NCI-H1694 treated with DMSO at 0.1 percent for 48 hours (cell line): ENCODE measurements at places on chromosomes 4 and X.
A peak's percentile ranks its signal among the peaks of the same experiment; 100 is the strongest.

DNA sequence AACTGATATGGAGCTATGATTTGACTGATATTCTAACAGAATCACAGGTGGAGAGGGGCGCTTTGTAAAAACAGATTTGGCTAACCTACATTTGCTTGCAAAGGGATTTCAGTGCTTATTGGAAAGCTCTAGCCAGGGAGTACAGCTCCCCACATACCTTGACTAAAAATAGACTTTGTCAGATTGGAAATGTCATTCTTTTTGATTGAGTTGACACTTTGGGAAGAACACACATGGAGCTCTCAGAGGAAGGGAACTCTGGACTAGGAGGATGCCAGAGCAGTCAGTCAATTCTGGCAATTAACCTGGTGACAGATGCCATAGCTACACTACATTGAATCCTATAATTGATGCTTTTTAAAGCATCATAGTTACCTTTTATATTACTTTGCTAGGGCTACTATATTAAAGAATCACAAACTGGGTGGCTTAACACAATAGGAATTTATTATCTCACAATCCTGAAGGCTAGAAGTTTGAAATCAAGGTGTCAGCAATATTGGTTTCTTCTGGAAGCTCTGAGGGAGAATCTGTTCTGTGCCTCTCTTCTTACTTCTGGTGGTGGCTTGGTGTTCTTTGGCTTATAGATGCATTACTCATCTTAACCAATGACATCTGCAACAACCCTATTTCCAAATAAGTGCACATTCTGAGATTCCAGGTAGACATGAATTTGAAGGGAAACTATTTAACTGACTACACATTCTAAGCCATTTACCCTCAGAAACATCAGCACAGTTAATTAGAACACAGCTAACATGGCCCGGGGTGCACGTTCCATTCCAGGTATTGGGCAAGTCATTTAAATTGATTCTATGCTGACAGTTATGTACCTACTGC, 8.4 kb upstream of the HERC3 start:
- DNase-seq = peak; percentile 85

GRCh38 chrX:69396916-69397315, 107.2 kb upstream of the NALF2 start:
- DNase-seq = no peak

DNA sequence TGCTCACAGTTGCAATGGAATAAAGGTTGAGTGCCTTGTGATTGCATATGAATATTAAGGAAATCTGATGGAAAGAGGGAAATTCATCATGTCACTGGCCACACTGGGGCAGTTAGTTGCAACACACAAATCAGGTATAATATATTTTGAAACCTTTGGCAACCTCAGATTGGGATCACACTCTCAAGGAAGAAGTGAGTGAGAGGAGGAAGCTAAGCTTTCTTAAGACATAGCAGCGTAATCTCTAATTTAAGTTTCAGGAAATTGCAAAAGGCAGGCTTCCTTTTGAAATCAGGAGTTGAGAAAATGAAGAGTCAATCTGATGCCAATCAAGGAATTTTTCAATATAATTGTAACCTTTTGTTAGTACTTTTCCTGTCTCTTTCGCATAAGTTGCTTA, 12.3 kb upstream of the CLTRN start:
- DNase-seq = no peak

DNA sequence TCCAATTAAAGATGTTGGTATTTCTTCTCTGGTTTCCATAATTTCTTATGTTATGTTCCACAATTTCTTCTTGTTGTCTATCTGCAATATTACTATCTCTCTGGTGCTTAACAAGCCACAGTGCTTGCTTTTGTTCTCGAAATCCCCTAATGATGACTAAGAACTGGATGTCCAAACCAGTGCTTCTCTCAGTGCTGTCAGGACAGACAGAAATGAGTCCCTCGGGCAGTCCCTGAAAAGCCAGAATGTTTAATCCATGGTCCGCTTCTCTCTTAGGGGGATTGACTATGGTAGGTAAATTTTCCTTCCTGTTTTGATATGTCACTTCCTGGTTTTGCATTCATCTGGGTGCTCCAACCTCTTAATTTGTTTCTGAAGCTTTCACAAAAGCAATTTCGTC, 321.6 kb upstream of the PCDH10 start:
- no peak for DNase-seq

DNA sequence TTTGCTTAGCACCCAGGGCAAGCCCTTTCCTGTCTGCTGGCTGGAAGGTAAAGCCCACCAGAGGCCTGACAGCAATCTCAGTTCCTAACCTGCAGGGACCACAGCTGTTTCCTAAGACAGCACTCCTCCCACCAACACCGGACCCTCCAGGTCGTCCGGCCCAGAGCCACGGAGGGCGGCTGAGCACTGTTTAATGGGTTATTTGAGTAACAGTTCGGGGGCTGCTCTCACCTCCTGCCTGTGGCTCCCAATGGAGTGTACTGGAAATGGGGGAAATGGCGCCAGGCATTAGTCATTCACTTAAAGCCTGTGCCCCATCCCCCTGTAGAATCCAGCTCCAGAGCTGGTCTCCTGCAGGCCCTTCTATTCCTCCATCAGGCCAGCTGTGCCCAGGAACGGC, 81.6 kb upstream of the ADRA2C start:
- DNase-seq = no peak

DNA sequence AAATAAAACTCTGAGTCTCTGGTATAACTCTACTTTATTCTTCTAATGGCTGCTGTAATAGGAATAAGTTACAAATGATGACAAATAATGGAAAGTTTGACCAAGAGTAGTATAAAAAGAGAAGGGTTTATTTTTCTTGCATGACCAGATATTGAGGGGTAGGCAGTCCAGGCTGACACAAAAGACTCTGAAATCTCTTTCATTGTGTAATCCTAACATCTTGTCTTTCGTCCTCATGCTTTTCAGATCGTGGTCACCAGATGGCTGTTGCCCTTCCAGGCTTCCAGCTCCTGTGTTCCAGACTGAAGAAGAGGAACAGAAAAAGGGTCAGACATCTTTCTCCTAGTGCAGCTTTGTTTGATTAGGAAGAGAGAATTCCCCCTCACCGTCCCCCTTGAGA, 176.9 kb upstream of the GK2 start:
- no peak for DNase-seq

- no peak for DNase-seq
Measured at GRCh38 chrX:116277351-116278225, 107.0 kb downstream of the AGTR2 start.

GRCh38 chr4:122781486-122781885, 45.1 kb upstream of the FGF2 start:
- no peak for DNase-seq

GRCh38 chr4:182143822-182144625, 99.2 kb upstream of the TENM3 start:
- DNase-seq = no peak

- no peak for DNase-seq
Measured at GRCh38 chrX:15310117-15310516, 5.3 kb downstream of the ASB11 start.

- DNase-seq = no peak
Measured at GRCh38 chr4:86972997-86973396, 38.2 kb downstream of the AFF1 start.

DNA sequence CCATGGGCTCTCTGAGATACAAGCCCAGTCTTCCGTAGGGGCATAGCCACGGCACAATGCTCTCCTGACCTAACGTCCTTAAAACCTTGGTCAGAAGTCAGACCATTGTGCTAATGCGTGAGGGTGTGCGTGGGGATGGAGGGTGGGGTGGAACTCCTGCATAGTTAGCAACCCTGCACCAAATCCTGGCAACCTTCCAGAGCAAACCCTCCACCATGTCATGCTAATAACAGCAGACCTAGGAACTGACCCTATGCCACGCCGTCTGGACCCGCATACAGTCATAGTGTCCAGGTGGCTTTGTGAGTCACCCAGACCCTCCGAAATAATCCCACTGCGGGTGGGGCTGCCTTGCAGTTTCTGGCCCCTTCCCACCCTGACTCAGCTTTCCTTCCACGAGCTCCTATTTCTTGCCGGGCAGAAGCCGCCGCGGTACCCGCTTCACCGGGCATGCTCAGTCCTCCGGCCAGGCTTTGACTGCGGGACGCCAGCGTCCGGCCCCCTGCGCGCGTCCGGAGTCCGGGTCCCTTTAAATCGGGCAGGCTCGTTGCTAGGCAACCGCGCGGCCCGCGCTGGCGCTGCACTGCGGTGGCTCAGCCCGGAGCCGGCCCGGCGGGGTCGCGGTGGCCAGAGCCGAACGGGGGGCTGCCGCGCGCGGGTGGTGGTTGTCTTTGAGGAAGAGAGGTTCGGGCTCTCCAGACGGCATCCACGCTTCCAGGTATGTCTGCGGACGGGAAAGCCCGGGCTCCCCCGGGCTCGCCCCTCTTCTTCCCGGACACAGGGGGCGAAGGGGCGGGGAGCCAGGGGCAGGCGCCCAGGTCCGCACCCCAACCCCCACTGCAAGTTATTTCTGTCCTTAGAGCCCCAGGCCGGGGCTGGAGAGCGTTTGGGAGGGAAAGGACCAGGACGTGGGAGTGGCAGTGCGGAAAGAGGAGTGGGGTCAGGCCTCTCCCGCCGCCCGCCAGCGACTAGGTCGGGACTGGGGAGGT, at the start of gene CCDC160:
Gene CCDC160, plus strand, starts transcription at position 557 of the 989 bp plus-strand sequence. CDS start 7,619 bp downstream, outside the sequence.
- DNase-seq = no peak

DNA sequence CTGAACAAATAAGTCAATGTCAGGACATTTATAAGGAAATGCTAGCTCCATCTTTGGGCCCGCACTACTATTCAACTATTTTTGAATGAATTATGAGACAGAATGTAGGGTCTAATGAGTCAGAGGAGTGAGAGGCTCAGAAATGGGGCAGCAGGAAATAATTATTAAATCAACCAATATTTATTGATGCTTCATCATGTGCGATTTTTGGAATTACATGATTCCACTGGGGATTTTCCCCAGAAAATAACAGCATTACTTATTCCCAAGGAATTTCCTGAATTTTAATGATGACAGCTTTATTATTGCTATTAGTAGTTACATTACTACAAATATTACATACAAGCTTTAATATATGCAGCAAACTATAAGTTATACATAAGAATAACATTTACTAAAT, 49.3 kb upstream of the PHF8 start:
- DNase-seq = no peak

DNA sequence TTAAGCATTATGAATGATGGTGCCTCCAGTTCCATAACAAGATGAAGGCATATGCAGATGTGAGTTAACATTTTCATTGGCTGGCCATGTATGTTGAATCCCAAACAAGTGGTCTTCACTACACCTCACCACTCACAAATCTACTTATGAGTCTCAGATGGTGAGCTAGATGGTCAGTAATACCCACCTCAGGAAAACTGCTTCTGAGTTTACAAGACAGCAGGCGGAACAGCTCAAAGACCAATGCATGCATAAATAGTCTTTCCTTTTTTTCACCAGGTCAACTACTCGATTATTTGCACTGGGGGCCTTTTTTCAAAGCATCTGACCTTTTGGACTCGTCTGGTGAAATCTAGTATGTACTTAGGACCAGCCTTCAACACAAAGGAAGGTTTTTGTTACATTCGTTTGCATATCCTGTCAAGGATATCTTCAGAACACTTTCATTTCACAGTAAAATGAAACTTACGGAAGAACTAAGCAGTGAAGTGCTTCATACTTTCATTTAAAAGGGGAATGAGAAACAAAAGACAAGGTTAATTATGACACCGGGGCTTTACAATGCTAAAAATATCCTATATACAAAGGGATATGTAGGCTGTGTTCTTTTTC, 23.1 kb upstream of the TLR7 start:
- no peak for DNase-seq

DNA sequence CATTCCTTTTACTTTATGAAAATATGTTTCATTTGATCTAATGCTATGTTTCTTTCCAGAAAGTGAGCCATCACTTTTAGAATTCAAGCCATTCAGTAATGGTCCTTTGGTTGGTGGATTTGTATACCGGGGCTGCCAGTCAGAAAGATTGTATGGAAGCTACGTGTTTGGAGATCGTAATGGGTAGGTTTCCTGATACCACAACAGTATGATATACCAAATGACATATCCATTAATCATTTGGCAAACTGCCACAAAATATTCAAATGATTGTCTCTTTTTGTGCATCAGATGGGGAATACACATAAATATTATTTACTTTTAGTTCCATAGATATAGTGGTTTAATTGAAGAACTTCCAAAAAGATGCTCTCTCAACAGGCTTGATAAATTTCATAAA, 68.2 kb downstream of the HHIP start:
- no peak for DNase-seq

GRCh38 chrX:1763294-1763693, 148.4 kb downstream of the ASMT start:
- no peak for DNase-seq

GRCh38 chrX:53681661-53682060, 4.9 kb downstream of the HUWE1 start:
- no peak for DNase-seq

GRCh38 chrX:9311421-9312160, 153.3 kb upstream of the TBL1X start:
- DNase-seq = no peak

GRCh38 chrX:13195340-13195739, 124.5 kb downstream of the ATXN3L start:
- no peak for DNase-seq

DNA sequence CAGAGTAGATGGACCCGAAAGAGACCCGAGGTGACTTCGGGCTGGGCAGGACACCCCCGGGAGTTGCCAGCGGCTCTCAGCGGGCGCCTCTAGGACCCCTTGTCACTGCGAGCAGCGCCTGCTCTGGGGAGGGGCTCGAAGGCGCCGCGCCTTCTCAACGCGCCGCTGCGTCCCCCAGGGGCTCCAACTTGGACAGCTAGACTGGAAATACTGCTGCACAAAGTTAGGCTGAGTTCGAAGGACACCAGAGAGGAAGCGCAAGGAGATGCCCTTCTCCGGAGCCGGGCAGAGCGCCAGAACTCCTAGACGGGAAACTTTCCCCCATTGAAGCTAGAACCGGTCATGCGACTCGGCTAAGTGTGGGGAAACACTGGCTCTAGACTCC, 493 bp upstream of the KCNIP4 start:
- DNase-seq = no peak

GRCh38 chrX:100931218-100931924, 2.7 kb upstream of the XKRX start:
- DNase-seq = no peak

- no peak for DNase-seq
Measured at GRCh38 chrX:92224406-92224805, 445.2 kb downstream of the PCDH11X start.

GRCh38 chr4:78058591-78059523, 1.7 kb downstream of the FRAS1 start:
- no peak for DNase-seq

GRCh38 chr4:77147079-77147782, 9.8 kb upstream of the CCNG2 start:
- no peak for DNase-seq

DNA sequence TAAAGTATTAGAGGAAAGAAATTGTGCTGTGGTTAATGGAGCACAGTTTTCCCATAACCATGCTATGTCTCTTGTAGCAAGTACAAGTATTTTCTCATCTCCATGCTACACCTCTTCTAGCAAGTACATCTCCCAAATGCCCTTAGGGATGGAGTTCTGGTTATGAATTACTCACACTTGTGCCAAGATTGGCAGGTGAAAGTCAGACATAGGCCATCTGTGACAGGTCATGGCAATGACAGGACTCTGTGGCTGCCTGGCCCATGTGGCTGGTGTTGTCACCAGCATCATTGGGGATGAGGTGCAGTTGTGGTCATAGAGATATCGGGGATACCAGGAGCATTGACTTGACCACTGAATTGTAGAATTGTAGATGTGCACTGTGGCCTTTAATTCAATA, 310.2 kb downstream of the FAT4 start:
- DNase-seq = no peak
